Stimulated activated CD8-positive, alpha-beta memory T cell treated with anti-CD3 and anti-CD28 coated beads, Interleukin-2, amount 100 ng/mL, for 48 hours (primary cell): ENCODE measurements at places on chromosomes 7 and 10.
A peak's percentile ranks its signal among the peaks of the same experiment; 100 is the strongest.

DNA sequence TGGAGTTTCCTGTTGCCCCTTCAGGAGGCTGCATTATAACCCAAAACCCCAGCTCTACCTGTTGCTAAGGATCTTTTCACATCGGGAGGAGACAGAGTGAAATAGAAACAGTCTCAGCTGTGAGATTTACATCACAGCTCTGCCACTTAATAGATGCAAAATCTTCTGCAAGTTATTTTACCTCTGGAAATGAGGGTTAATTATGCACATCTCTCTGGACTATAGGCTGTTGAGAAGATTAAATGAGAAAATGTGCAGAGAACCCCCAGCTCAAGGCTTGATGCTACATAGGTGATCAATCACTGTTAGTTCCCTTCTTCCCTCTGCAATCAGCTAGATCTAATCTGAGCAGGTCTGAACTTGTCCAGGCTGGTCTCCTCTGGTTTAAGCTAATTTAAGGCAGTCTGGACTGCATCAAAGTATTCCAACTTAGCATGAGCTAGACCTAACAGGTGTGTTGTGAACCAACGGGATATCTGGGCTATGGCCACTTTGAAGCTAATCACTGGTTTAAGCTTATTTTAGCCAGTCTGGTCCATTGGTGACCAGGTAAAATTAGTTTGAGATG lies 8.9 kb upstream of the LRRC18 start:
- no peak for DNase-seq

- no peak for DNase-seq
Measured at GRCh38 chr7:29642494-29643155, 79.0 kb downstream of the PRR15 start.

DNA sequence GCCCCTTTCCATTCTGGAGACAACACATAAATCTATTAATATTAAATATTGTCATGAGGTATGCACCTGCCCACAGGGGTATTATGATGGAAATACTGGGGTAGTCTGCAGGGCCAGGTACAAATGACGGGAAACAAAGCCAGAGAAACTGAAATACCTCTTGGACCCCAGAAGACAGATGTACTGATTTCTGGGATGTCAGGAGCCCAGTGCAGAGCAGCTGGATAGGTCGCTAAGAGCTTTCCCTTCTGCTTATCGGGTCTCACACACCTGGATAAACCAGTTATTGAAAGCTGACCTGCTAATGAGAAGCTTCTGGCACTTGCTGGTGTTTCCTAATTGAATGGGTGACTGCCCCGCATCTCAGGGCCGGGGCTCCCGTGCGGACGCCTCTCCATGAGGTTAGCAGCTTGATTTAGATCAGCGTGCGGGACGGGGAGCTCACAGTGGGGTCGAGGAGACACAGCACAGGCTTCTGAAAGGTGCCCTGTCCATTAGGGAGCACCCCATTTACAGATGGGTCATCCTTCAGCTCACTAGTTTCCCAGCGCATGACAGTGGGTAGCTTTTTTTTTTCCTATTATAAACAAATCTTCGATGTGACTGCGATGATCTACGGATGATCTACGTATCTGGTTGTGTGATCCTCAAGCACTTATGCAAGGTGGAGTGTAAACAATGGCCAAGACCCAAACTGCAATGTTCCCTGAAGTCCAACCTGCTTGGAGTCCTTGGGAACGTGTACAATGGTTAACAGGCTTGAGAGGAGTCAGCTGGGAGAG lies 1.5 kb upstream of the INSIG1 start:
- no peak for DNase-seq

DNA sequence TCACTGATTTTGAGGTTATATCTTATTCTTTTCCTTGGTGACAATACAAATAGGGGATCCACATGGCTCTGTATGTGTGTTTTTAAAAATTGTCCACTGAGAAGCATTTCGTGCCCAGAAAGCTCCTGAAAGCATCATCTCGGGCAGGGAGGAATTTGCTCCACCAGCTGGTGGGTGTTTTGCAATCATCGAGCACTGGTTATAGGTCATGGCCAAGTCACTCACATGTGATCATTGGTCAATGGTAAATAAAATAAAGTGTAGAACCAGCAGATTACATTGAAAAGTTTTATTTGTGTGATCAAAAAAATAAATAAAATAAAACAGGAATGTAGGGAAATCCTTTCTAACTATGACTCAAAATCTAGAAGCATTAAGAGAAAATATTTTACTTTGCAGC lies 23.0 kb upstream of the SNX13 start:
- DNase-seq, result no peak

GRCh38 chr10:2887391-2888070 lies 179.8 kb upstream of the PFKP start:
- DNase-seq, result no peak

GRCh38 chr7:66296001-66296521 lies 90.9 kb downstream of the TPST1 start:
- no peak for DNase-seq

DNA sequence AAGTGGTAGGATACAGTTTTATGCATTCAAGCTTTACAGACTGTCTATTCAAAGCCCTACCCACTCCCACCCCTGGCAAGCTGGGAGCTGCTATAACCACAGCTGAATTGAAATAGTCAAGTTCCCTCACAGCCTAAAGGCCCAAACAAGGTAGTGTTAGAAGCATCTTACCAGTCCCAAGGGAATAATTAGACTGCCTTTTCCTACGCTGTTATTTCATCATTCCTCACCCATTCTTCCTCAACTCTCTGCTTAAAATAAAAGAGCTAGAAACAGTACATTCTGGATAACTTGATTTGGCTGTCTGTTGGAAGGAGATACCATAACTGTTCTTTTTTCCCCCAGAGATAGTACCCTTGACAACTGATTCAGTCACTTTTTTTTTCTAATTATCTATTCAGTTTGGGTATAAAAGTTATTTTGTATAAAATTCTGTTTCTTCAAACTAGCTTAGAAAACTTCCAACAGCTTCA lies 54.0 kb downstream of the RAPGEF5 start:
- DNase-seq, result no peak

GRCh38 chr7:116571037-116571436 lies 46.2 kb downstream of the CAV1 start:
- no peak for DNase-seq

DNA sequence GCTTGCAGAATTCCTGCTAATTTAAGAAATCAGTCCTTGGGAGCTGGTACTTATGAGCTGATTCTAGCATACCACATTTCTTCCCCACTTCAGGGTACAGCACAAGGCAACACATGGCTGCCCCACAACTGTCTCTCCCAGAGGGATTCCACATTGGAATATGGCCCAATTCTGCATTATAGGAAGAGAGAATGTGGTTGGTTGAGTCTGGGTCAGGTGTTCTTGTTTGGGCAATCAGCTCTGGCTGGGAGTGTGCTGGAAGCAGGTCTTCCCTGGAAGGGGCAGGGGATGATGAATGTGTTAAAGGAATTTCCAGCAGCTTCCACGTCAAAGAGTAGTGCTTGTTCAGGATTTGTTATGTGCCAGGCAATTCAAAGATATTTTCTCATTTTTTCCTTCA lies 95.7 kb downstream of the BUB3 start:
- no peak for DNase-seq

DNA sequence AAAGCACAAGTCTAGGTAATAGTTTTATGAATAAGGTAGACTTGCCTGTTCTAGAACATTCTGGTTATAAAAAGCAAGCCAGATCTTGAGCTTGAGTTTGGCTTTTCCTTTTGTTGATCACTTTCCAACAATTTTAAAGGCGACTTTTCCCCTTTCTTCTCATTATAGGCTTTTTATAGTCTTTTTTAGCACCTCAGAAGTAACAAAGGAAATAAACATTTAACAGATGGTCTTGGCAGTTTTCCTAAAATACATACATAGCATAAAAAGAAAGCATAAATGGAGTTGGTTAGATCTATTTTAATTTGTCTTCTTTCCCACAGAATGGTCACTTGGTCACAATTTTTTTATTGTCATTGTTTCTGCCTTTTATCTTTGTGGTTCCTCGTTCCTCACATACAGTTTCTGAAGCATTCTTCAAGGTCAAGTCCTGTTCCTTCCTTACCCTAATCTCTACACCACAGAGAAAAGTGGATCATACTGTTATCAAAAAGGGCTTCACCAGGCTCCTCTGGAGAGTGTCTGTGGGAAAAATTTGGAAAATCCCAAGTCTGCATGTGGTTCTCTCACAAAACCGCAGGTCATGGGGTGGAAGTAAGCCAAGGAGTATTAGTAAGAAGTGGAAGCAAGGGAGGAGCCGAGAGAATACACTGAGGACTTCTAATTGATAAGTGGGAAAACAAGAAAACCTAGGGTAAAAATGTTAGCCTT lies 31.3 kb downstream of the THNSL1 start:
- DNase-seq, result no peak

- DNase-seq, result no peak
Measured at GRCh38 chr10:49365275-49365674, 30.6 kb downstream of the DRGX start.

DNA sequence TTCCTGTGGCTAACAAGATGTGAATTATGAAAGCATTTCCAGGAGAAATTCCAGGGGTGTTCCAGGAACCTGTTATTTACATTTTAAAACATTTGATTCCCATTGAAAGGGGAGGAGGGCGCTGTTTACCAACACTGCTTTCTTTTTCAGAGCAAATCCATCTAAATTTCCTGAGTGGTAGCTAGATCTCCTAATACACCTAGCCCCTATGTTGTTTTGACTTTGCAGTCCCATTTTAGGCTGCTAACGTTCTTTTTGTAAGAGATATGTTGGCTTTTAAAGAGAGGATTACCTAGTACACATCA lies 130.8 kb downstream of the TCF7L2 start:
- no peak for DNase-seq

- no peak for DNase-seq
Measured at GRCh38 chr7:47536661-47537611, 45.0 kb downstream of the TNS3 start.

DNA sequence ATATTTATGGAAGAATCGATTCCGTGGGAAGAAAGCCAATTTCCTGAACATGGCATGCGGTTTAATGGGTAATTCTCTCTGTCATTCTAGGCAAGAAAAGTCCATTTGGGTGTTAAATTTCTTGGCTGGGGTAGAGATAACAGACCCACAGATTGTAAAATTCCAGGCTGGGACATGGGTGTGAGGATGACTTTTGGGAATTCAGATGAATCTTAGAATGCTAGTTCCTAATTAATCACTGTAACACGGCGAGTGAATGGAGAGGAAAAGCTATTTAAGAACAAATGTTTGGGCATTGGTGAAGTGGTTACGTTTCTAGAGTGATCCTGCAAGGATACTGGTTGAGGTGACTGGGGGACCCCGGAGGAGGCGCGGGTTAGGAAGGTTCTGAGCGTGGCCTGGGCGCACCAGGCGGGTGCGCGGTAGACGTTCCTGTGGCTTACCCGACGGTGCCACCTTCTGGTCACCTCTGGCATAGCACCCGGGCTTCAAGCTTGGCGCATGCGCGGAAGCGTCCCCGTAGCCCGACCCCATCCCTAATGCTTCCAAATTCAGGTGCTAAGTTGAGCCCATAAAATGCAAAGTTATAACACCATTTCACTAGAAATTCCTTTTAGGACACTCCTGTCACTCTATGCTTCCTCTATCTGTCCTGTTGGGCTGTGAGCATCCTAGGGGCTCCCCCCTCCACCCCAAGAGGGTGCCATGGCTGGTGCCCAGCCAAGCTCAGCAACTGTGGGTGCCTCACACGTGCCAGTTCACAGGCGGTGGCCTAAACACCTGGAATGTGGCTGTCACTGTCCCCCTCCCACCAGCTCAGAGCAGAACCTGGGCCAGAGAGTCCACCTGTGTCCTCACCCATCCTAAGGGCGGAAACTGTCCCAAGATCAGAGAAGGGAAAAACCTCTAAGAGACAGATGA lies 104.4 kb downstream of the PTPRE start:
- DNase-seq, result peak; percentile 82

GRCh38 chr10:133388973-133389818 lies 4.8 kb upstream of the MTG1 start:
- peak; percentile 21 for DNase-seq
